ENCODE measurements at places on chromosomes 1 and 21.

DNA sequence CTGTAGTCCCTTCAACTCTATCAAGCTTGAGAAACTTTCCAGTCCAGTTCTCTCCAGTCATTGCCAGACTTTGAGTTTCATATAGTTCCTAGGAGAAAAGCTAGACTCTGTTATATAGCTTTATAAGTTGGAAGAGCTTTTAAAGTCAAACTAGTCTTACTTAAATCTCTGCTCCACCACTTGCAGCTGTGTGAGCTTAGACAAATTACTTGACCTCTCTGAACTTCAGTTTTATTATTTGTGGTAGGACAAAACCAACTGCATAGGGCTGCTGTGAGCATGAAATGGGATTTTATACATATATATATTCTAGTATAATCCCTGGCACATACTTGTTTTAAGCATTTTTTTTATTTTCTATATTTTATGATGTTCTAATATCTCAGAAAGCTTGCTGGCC is 338.7 kb upstream of the NR5A2 start:
- DNase-seq: no peak

DNA sequence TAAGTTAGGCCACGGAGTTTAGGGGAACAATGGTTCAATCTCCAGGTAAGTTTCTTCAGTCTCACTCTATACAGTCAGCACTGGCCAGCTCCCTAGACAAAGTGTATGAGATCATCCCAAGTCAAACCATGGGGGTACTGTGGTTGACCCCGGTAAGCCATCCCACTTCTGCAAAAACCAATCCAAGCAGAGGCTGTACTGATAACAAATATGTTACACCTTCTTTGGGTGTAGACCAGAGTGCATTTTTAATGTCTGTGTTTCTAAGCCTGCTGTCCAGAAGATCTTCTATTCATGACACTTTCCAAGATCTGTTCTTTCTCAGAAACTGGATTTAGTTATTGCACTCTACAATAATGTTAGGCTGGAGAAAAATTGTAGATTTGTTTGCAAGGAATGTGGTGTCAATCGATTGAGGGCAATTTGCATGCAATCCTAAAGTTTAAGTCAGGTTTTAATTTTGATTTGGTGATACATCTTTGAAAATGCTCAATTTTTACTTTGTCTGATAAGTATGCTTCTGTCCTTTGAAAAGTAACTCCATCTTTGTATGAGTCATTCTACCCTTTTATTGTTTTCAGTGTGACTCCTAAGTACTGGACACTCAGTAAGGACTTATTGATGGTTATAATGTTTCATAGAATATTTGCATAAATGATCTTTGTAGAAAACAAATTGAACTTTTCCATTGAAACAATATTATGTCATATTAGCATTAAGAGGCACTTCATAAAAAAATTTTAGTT is 152.4 kb downstream of the HLX start:
- DNase-seq: no peak

DNA sequence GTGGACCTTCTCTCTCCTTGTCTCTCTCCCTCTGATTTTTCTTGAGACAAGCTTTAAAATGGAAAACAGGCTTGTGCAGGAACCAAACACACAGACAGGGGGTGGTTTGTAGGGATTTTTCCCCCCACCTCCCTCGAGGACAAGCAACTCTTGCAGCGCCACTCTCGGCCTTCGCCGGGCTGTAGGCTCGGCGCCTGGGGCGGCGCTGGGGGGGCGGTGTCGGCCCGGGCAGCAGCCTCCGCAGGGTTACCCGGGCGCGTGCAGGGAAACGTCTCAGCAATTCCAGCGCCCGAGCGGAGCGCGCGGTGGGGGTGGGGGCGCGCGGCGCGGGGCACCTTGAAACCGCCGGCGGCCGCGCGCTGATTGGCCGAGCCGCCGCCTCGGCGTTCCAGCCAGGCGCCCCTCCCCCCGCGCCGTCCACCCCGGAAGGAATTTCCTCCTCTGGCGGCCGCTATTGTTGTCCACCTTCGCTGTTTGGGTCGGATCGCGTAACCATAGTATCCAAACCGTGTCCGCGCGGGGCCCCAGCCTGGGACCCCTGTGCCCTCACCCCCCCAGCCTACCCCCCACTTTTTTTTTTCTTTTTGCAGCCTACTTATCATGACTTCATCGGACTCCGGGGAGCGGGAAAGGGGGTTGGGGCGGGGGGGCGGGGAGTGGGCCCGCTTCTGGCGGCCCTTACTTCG is 59.8 kb upstream of the ACOT11 start:
- peak; percentile 66 for DNase-seq

DNA sequence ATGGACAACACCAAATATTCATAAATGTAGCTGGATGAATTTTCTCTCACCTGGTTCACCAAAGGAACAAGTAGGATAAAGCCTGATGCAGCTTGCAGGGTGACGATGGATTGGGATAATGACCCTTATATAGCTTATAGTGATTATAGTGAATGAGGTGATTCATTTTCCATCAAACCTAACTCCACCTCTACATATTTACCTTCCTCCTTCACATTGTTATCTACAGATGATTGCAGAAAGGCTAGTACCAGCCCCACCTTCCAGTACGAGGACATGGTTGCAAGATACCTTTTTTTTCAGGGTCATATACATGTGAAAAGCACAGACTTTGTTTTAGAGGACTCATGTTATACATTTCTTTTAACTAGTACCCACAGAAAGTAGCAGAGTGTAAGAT is at the start of gene FLG2:
TSS of gene FLG2 (minus strand) at position 101 of the 400 bp plus-strand sequence. CDS start 1,122 bp downstream, outside the sequence.
- no peak for DNase-seq

- DNase-seq: no peak
Observed at GRCh38 chr21:43292041-43292865, 123.4 kb downstream of the CRYAA start.

GRCh38 chr1:94892604-94893254 is 34.2 kb downstream of the CNN3 start:
- DNase-seq: no peak

GRCh38 chr1:166948856-166949350 is 26.4 kb downstream of the ILDR2 start:
- DNase-seq: no peak

GRCh38 chr1:18475234-18475905 is 5.4 kb upstream of the KLHDC7A start:
- DNase-seq: no peak

GRCh38 chr1:154141240-154141639 is 13.6 kb downstream of the NUP210L start:
- no peak for DNase-seq

DNA sequence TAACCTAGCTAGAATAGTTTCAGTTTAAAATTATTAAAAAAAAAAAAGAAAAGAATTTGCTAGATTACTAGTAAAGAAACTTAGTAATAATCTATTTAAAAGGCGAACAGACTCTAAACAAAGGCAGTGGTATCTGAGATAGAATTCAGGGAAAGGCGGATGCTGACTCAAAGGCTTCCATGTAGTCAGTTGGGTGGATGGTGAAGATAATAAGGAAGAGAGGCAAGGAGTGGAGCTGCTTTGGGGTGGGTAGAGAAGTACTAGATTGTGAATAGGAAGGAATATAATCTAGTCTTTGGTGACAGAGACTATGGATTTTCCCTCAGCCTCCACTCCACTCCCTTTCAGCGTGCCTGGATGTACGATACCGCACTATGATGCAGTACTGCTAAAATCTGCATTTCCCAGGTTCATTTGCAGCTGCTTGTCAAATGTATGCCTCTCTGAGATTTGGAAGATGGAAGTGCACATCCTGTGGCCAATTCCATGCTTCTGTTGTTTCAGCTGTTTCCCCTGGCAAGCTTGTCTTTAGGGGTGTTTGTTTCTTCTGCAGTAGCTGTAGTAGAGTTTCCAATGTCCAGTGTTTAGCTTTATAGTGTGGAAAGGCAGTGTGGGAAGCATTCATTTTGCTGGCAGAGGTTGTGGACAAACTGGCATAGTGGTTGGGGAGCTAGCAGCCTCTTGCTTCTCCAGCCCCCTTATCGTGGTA is 184.6 kb upstream of the NRIP1 start:
- no peak for DNase-seq

DNA sequence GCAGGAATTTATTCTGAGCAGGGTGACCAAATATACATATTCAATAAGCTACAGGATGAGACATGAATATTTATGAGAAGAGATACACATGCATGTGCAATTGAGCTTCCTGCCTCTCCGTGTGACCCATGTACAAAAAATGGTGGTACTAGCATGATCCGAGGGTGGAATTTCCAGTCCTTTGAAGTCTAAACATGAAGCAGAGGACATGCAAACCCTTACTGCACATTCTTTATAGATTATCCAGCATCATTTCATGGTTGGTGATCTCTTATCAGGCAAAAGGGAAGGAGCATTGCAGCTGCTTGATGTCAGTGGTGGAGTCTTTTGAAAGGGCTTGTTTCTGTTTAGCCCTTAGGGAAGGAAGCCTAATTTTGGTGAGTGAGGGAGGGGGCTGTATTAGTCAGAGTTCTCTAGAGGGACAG is 448.6 kb downstream of the SETD4 start:
- no peak for DNase-seq

DNA sequence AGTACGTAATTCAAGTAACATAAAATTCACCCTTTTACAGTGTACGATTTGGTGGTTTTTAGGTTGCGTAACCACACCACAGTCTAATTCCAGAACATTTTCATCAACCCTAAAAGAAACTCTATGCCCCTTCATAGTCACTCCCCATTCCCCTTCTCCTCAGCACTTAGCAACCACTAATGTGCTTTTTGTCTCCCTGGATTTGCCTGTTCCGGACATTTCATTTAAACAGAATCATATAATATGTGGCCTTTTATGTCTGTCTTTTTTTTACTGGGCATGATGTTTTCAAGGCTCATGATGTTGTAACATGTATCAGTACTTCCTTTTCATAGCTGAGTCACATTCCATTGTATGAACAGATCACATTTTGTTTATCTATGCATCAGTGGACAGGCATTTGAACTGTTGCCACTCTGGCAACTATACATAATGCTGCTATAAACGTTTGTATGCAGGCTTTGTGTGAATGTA is 20.8 kb downstream of the OBSCN start:
- no peak for DNase-seq

DNA sequence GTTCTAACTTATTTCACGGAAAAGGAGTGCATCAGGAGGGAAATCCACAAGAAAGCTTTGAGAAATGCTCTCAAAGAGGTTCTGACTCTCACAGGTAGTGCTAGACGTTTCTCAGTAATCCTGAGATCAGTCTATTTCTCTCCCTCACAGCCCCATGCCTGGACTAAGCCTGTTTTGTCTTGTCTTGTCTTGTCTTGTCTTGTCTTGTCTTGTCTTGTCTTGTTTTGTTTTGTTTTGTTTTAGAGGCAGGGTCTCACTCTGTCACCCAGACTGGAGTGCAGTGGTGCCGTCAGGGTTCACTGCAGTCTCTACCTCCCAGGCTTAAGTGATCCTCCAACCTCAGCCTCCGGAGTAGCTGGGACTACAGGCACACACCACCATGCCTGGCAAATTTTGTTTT is 133.3 kb upstream of the SGIP1 start:
- no peak for DNase-seq

GRCh38 chr1:30316056-30316455 is 407.3 kb downstream of the MATN1 start:
- DNase-seq: no peak

GRCh38 chr1:216984536-216984935 is 261.3 kb upstream of the ESRRG start:
- no peak for DNase-seq

- no peak for DNase-seq
Observed at GRCh38 chr1:198678301-198678836, 39.5 kb downstream of the PTPRC start.

GRCh38 chr1:31691951-31692350 is 11.9 kb downstream of the COL16A1 start:
- DNase-seq: no peak

- DNase-seq: no peak
Observed at GRCh38 chr21:29166323-29166722, 35.9 kb downstream of the MAP3K7CL start.

DNA sequence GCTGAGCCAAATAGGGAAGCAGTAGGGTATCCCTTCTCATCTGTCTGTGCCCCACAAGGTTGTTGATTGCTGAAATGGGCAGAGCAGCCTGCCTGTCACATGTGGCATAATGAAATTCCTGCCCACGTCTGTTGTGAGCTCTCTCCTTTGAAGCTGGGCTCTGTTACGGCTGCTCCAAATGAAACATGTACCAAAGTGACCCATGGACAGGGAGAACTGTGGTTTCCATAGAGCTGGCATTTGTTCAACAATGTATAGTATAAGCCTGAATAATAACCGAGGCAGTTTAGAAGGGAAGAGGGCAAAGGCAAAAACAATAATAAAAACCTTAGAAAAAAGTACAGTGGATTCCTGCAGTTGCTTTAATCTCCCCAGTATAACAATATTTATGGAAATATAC is 149.7 kb downstream of the LYPLAL1 start:
- no peak for DNase-seq

- DNase-seq: no peak
Observed at GRCh38 chr1:19872190-19872589, 10.0 kb upstream of the OTUD3 start.

- DNase-seq: no peak
Observed at GRCh38 chr1:206472454-206472853, 2.2 kb downstream of the IKBKE start.

- peak; percentile 54 for DNase-seq
Observed at GRCh38 chr1:154157520-154158306, 2.8 kb upstream of the NUP210L start.

DNA sequence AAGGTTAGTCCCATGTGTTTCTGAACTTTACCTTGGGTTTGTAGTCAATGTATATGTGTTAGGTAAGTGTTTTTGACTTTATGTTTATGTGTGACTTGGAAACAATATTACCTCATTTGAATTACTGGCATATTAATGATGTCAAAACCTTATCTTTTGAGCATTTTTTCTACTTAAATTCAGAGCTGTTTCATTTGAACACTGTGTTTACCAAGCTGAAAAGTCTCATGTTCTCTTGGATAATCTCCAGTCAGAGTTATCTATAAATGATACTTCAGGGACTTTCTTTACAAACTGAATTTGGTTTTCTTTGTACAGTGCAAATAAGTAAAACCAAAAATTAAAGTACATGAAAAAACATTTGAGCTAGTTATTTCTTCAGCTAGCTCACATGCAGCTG is 30.0 kb downstream of the ADAMTS1 start:
- DNase-seq: no peak

DNA sequence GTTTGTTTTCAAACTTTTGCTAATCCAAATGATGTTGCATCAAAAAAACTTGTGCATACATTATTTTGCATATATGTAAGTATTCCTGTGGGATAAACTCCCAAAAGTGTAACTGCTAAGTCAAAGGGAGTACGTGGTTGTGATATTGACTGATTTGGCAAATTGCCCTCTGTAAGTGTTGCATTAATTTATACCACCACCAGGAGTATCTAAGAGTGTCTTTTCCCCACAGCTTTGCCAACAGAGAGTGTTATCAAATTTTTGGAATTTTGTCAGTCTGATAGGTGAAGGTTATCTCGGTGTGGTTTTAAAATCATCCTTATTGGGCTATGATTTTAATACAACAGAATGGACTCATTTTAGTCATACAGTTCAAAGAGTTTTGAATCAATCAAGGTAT is 30.1 kb upstream of the PARP1 start:
- DNase-seq: no peak

Data from stimulated activated CD4-positive, alpha-beta T cell treated with anti-CD3 and anti-CD28 coated beads, Interleukin-2, amount 100 ng/mL, for 48 hours (primary cell).